ENCODE measurements at places on chromosomes 5 and 9. TPM values are rescaled to one million over a fixed set of nuclear protein-coding genes. Genes with fewer than 3 reads are reported as not detected.

PPP3R2 gene
- not detected for total RNA-seq

- DNase-seq: no peak
These were observed 91.2 kb upstream of the CHD1 start for GRCh38 chr5:99019812-99020697.

NDUFA8 gene
- 36.1 TPM for total RNA-seq

- DNase-seq: no peak
These were observed 83.0 kb downstream of the SMC2 start for GRCh38 chr9:104177003-104177611.

DNA sequence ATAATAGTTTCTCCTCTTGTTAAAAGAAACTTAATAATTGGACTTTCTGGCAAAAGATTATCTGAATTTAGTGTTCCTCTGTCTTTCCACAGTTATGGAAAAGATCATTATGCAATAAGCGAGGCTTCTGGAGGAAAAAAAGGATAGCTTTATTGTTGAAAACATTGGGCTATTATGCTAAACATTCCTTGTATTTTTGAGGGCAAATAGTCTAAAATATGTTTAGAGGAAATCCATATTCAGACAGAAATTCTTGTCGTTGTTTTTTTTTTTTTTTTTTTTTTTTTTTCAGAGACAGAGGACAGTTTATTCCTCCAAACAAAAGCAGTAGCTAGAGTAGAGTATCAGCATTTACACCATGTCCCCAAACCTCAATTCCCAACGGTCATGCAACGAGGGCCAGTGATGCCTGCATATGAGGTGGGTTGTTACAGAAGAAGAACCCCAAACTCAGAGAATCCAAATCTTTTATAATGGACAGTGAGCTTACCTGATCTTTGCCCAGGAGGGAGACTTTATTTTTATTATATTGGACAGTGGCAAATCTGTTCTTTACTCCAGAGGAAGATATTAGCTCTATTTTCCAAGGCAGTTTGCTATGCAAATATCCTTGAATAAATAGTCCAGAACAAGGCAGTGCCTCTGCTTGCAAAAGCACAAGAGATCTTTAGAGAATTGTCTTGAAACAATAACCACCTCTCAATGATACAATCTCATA, 48.4 kb upstream of the CDK5RAP2 start:
- no peak for DNase-seq
